KBM-7 (cell line): ENCODE measurements at places on chromosomes 16 and 17.
A peak's percentile ranks its signal among the peaks of the same experiment; 100 is the strongest.

- DNase-seq: no peak
These were observed 32.1 kb upstream of the SMURF2 start for GRCh38 chr17:64694207-64694606.

GRCh38 chr16:30030841-30031413 is at the start of gene TLCD3B:
TLCD3B (minus strand) TSS chr16:30031271; CDS start chr16:30030527, 744 bp downstream.
- no peak for DNase-seq

DNA sequence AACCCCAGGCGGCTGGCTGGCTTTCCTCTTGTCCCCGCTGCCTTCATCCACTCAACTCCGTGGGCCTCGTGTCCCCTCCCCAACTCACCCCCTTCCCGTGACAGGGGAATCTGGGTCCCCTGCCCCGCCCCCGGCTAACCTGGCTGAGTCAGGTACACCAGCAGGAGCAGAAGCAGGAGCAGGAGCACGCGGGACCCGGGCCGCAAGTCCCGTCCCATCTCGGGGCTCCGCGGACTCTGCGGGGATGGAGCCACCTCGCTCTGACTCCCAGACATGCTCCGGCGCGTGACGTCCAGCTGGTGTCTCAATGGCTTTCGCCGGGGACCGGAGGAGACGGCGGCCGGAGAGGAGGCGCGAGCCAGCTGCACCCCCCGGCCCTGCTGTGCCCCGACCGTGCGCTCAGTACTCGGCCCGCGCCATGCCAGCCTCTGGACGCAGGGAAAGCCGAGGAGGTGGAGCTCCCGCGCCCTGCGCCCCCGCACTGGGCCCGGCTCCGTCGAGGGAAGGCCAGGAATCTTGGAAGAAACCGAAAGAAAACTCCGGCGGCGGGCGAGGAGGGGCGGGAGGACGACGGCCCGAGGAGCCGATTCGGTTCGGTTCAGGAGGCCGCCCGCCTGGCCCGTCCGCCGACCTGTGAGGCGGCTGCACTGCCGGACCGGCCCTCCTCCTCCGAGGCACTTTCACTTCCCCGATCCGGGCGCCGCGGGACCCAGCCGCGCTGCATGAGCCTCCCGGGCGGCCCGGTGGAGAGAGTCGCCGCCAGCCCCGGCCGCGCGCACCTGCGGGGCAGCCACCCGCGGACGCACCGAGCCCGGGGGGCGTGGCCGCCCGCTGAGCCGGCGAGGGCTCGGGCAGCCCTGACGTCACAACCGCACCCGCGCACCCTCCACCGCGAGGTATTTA is at the start of the genes CXCL16 and ZMYND15:
CXCL16 (minus strand) TSS at position 807 of the 903 bp plus-strand sequence; CDS start at position 218, 589 bp downstream.
ZMYND15 (plus strand) TSS at position 712 of the 903 bp plus-strand sequence. CDS start 716 bp downstream, outside the sequence.
- no peak for DNase-seq

- no peak for DNase-seq
These were observed 30.8 kb upstream of the GAA start for GRCh38 chr17:80070375-80071115.

GRCh38 chr17:19239544-19239943 is 2.4 kb downstream of the EPN2 start:
- DNase-seq: no peak

- no peak for DNase-seq
These were observed 6.6 kb downstream of the SEZ6 start for GRCh38 chr17:28999206-28999605.

GRCh38 chr16:49281480-49281842 is at the start of gene CBLN1:
CBLN1 (minus strand) TSS chr16:49281838; CDS start chr16:49281465, 373 bp downstream.
- DNase-seq: no peak

DNA sequence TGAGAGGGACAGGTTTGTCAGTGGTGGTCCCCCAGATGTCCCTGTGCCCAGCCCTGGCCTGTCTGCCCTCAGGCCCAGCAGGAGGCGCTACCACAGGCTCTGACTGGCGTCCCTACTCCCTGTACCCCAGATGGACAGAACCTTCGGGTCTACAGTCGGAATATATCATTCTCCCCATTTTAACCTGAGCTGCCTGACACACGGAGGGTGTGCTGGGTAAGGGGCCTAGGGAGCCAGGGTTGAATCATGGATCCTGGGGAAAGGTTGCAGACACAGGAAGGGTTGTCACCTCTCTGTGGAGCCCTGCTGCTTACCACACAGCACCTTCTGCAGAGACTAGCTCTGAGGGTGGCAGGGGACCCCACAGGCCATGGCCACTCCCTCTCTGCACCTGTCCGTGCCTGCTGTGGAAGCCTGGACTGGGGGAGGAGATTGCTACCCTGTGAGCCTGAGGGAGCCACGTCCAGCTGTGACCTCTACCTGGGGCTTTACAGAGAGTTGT is 162.2 kb upstream of the ZNF267 start:
- DNase-seq: no peak

DNA sequence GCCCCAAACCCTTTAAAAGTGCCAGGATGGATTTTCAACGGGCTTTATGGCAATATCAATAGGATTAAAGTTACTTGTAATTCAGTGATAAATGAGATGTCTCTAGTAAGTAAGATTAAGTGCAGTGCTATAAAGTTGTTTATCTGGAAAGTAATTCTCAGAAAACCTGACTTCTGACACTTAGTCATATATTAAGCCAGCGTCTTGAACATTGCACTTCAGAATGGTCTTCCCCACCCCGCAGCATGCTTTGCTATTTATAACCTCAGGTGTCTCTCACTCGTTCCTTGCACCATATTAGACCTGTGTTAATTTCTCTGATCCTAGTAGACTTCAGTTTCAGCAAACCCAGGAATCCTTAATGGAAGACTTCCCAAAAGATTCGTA is 2.1 kb upstream of the MAF start:
- DNase-seq: no peak

GRCh38 chr17:7750321-7750821 is 32.8 kb downstream of the DNAH2 start:
- DNase-seq: peak; percentile 26

DNA sequence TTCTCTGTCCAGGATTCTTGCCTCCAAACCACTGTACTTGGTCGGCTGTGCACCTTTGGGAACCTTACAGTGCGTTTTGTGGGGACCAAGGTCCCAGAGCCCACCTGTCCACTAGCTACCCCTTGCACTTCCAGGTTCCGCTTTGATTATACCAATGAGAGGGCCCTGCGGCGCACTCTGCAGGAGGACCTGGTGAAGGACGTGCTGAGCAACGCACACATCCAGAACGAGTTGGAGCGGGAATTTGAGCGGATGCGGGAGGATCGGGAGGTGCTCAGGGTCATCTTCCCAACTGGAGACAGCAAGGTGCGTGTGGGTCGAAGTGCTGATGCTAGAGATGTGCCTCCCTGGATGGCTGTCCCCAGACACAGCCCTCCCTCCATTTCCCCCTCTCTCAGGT is 18.8 kb downstream of the POLR2A start:
- peak; percentile 26 for DNase-seq

DNA sequence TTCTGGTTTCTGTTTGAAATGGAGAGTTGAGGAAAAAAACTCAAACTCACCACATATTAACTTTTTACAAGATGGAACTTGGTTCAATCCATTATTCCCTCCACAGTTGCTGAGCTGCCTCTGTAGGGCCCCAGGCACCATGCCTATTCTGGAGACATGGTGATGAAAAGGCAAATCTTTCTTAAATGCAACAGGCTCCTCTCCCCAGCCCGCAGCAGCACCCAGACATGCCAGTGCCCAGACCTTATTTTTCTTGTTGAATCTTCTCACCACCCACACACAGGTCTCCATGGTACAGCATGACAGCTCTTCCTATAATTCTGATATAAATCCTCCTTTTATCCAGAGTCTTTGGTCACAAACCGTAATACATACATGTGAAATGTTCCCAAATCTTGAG is 7.6 kb downstream of the CYTH1 start:
- no peak for DNase-seq
